ENCODE measurements at places on chromosomes 3 and 15.
A peak's percentile ranks its signal among the peaks of the same experiment; 100 is the strongest.

GRCh38 chr3:14842277-14842676 is 23.5 kb downstream of the FGD5 start:
- DNase-seq = no peak

DNA sequence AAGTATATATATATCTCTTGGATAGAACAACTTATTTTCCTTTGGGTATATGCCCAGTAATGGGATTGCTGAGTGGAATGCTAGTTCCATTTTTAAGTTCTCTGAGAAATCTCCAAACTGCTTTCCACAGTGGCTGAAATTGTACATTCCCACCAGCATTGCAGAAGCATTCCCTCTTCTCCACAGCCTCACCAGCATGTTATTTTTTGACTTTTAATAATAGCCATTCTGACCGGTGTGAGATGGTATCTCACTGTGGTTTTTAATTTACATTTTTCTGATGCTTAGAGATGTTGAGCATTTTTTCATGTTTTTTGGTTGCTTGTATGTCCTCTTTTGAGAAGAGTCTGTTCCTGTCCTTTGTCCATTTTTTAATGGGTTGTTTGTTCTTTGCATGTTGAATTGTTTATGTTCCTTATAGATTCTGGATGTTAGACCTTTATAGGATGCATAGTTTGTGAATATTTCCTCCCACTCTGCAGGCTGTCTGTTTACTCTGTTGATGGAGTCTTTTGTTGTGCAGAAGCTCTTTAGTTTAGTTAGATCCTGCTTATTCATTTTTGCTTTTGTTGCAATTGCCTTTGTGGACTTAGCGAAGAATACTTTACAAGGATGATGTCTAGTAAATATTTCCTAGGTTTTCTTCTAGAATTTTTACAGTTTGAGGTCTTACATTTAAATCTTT is 82.7 kb upstream of the NR2F2 start:
- DNase-seq = no peak

GRCh38 chr15:85955501-85956391 is 123.9 kb upstream of the AGBL1 start:
- DNase-seq = no peak

- no peak for DNase-seq
These were observed 64.4 kb downstream of the ABI3BP start for GRCh38 chr3:100928638-100929428.

- peak; percentile 53 for DNase-seq
These were observed 85.2 kb downstream of the KBTBD8 start for GRCh38 chr3:67083277-67083676.

DNA sequence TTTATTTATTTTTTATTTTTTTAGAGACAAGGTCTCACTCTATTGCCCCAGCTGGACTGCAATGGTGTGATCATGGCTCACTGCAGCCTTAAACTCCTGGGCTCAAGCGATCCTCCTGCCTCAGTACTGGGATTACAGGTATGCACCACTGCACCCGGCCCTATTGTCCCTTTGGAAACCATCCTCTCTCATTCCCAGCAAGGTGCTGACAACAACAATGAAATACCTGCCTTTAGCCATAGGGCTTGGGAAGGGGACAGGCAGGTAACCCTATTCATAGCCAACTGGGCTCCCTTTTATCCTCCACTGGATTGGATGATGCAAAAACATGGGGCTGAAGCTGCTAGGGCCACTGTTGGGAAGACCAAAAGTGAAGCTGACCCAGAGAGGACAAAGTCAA is 43.1 kb downstream of the SCAP start:
- DNase-seq = no peak

GRCh38 chr15:75136118-75136517 is 65.6 kb upstream of the C15orf39 start:
- DNase-seq = no peak

DNA sequence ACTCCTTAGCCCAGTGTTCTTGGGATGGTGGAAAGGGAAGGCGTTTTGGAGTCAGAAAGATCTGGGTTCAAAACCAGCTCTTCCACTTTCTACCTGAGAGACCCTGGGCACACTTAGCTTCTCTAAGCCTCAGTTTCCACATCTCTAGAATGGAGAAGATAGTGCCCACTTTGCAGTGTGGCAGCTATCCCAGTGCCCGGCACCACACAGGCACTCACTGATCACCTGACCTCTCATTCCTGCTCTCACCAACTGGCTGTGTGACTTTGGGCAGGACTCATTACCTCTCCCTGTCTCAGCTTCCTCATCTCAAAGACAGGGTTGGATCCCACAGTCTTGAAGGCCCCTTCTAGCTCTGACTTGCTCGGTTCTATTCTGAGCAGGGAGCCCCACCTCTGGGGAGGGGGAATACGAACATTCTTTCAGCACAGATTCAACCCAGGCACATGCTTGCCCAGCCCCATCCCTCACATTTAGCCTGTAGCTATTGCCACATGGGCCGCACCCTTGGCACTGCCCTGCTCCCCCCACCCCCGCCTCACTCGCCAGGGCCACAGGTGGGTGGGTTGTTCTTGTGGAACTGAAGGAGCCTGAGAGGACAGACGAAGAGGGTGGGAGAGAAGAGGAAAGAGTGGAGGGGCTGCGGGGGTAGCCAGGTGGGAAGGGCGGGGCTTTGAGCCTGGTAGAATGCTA is 39.2 kb downstream of the EPHB3 start:
- no peak for DNase-seq

- no peak for DNase-seq
These were observed 133.8 kb upstream of the LRTM1 start for GRCh38 chr3:55061720-55062034.

- no peak for DNase-seq
These were observed 233.4 kb downstream of the LSAMP start for GRCh38 chr3:116211901-116212300.

DNA sequence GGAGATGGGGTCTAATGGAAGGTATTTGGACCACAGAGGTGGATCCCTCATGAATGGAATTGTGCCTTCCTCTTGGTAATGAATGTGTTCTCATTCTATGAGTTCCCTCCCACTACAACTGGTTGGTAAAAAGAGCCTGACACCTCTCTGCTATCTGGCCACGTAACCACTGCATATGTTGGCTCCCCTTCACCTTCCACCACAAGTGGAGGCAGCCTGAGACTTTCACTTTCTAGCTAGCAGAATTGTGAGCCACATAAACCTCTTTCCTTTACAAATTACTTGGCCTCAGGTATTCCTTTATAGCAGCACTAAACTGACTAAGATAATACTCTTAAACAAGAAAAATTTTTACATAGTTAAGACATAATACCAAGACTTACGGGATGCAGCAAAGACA is 155.3 kb downstream of the NR1I2 start:
- peak; percentile 42 for DNase-seq

- no peak for DNase-seq
These were observed 30.7 kb upstream of the TNIK start for GRCh38 chr3:171490901-171491300.

DNA sequence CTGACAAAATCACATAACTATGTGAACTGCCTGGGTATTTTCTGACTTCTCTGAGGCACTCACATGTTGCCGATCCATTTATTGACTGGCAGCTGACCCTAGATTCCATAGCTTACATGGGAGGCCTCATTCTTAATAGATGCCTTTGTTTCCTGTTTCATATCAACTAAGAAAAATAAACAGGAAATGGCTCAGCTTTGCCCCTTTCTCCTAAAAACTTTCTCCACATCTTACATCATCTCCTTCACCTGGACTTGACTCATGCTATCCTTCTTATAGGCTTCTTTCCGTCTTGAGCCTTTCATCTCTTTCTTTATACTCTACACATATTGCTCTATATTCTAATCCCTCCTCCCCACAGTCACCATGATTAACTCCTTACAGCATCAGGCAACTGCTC is 38.0 kb downstream of the TXNRD3 start:
- DNase-seq = no peak

GRCh38 chr15:62578546-62578945 is 413.5 kb upstream of the C2CD4B start:
- DNase-seq = no peak
